Stimulated activated CD4-positive, alpha-beta T cell treated with anti-CD3 and anti-CD28 coated beads, TNF-alpha, amount 100 ng/mL, for 24 hours (primary cell): ENCODE measurements at places on chromosomes 5 and 9.

DNA sequence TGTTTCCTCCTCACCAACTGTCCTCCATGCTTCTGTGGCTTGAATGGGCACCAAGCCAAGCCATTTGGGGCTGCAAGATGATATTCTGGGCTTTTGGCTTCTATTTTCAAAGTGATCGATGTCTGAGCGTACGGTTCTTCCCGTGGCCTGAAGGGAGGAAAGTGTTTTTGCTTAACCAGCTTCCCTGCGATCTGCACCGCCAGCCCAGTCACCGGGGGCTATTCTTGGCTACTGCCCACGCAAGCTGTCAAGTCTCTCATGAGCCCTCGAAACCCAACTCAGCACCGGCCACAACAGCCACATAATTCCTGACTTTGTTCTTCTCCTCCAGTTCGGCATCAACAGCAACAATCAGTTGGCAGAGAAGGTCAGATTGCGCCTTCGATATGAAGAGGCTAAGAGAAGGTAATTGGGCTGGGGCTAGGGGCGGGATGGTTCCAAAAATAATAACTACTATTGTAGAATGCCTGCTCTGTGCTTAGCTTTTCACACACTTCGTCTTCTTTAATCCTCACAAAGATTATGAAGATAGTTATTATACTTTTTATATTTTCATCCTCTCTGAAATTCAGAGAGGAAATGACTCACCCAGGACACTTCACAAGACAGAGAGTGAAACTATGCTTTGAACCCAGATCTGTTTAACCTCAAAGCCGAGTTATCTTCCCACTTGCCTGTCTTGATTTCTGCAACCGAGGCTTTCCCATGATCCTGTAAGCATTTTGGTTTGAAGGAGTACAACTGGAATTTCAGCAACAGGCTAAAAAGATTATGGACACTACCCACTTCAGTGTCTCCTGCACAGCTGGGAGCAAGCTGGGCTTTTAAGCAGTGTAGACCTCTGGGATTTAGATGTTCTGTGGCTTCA lies 76.4 kb upstream of the RARS1 start:
- DNase-seq = peak; percentile 29

GRCh38 chr5:146521403-146522106 lies 5.6 kb upstream of the GPR151 start:
- no peak for DNase-seq

- peak; percentile 86 for DNase-seq
Observed at GRCh38 chr9:127698985-127699670, 7.7 kb upstream of the CFAP157 start.

- DNase-seq = no peak
Observed at GRCh38 chr5:150081541-150082283, 4.6 kb downstream of the CSF1R start.

GRCh38 chr5:133118741-133119140 lies 66.9 kb downstream of the HSPA4 start:
- DNase-seq = no peak

GRCh38 chr9:6667633-6668280 lies 22.2 kb upstream of the GLDC start:
- DNase-seq = no peak

DNA sequence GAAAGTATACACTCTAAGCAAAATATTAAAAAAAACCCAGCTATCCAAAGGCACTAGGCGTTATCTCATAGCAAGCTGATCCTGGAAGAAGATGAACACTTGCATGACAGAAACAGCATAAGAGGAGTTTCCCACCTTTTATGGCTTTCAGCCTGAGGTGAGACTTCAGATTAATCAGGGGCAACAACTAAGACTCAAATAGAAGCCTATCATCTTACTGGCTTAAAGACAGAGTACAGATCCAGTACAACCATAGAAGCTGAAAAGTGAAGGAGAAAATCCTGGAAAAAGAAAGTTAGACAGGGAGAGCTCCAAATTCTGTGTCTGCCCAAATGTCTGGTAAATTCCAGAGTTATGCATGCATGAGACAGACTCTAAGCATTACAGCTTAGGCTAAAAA lies 360.8 kb upstream of the KCNN2 start:
- no peak for DNase-seq

DNA sequence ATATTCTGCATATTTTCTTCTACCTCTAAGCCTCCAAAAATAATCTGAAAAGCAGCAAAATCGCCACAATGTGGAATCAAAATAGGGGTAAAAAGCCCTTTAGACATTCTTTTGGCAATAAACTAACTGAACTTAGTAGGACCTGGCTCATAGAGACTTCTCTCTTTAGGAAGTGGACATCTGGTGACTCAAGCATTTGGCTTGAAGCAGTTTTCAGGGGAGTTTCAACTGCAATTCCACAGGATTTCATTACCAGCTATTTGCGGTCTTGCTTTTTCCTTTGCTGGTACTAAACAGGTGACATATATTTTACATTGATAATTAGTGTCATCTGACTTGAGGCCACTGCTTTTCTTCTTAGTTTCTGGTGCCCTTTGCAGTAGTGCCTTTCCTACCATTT lies 173.2 kb upstream of the FBN2 start:
- no peak for DNase-seq

- no peak for DNase-seq
Observed at GRCh38 chr9:124343533-124344290, 71.5 kb downstream of the PSMB7 start.

GRCh38 chr5:128477944-128478343 lies 60.1 kb downstream of the FBN2 start:
- DNase-seq = no peak

GRCh38 chr5:9118852-9119251 lies 427.0 kb downstream of the SEMA5A start:
- DNase-seq = no peak

DNA sequence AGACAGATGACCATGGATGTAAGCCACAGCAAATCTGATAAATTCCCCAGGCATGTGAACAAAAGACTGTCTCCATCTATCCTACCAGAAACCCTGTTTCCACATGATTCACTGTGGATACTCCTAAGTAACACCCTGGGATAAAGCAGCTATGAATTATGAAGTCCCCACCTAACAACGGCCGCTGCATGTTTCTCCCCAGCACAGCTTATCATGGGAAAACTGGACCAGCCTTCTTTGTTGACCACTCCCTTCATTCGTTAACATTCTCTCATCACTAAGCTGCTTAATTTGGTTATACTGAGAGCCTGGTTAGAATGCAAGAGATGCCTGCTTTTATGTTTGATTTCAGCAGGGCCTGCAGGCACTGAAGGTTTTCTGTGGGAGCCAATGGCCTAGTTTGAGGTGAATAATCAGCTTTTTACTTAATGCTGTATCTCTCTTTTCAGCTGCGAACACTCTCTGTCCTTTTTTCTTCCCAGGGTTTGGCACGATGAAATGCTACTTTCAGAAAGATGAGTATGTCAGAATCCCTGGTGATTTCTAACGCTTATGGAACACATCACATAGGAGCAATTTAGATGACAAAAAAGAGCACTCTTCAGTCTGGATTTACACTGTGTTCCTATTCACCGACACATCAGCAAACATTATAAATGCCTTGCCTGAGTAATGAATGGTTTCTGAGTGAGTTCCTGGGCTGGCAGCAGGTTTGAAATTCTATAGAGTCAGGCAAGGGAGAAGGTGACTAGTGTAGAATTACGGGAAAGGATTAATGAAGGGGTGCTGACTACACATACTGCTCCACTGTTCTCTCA lies 318.4 kb upstream of the ZNF608 start:
- DNase-seq = no peak

- DNase-seq = no peak
Observed at GRCh38 chr5:17064241-17064640, 128.2 kb upstream of the MYO10 start.

- DNase-seq = no peak
Observed at GRCh38 chr9:81964218-81965171, 21.2 kb downstream of the SPATA31D3 start.
